ENCODE measurements at places on chromosomes 4 and X.

GRCh38 chr4:158945529-158946108 lies 157.3 kb upstream of the RAPGEF2 start:
- no peak for DNase-seq

GRCh38 chrX:133973704-133974103 lies 11.7 kb downstream of the GPC3 start:
- no peak for DNase-seq

- DNase-seq: no peak
Observed at GRCh38 chrX:130561930-130562329, 160.1 kb downstream of the RBMX2 start.

DNA sequence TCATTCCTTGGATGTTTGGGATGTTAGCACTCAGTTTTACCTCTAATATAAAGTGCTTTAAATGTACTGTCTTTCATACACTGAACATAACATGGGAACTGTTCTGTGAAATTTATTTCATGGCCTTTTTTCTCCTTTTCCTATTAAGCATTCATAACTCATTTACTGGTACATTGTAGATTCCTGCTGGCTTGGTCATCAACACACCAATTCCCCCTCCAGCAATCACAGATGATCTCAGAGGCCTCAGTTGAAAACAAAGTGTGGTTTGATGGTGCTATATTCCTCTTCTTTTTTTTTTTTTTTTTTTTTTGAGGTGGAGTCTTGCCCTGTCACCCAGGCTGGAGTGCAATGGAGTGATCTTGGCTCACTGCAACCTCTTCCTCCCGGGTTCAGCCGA lies 61.9 kb upstream of the FAM47B start:
- DNase-seq: no peak

- DNase-seq: no peak
Observed at GRCh38 chr4:70833675-70834074, 6.0 kb downstream of the GRSF1 start.

All from GM12892 (cell line).